ENCODE measurements at places on chromosomes 12 and 14. TPM values are rescaled to one million over a fixed set of nuclear protein-coding genes. Genes with fewer than 3 reads are reported as not detected.

- peaks cover 18% of the 10 kb centered on the region for H3K4me1 ChIP-seq
- DNase-seq: no peak
- H3K27ac ChIP-seq: peak overlapping the region; percentile 63
- no peak overlapping the region for H3K4me3 ChIP-seq
- no peaks in the 10 kb centered on the region for H3K36me3 ChIP-seq
Observed at GRCh38 chr14:95496690-95497259, 19.7 kb downstream of the SYNE3 start.

GRCh38 chr12:5969156-5969973, 24.3 kb upstream of the ANO2 start:
- H3K4me3 ChIP-seq: no peak overlapping the region
- peaks cover 6% of the 10 kb centered on the region for H3K27me3 ChIP-seq
- H3K27ac ChIP-seq: no peak overlapping the region
- DNase-seq: no peak
- no peaks in the 10 kb centered on the region for H3K36me3 ChIP-seq

DNA sequence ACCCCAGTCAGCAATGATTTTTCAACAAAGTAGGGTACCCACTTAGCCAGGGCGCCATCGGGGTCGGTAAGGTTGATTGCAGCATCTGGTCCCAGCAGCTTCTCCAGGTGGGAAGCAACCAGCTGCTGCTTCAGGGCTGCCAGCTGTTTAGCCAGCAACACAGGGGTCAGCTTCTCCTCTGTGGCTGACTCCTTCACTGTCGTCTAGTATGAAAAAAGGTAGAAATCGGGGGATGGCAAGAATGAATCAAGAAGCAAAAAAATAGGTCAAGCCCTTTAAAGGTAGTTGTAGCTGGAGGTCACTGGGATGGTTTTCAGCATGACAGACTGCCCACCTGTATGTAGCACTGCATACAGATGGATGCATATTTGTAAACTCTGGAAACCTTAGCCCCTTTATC, 11.6 kb downstream of the MBD6 start:
- H3K36me3 ChIP-seq: peaks cover 19% of the 10 kb centered on the region
- H3K4me3 ChIP-seq: no peak overlapping the region
- peaks cover 35% of the 10 kb centered on the region for H3K4me1 ChIP-seq
- DNase-seq: no peak
- H3K27ac ChIP-seq: peak overlapping the region; percentile 87

DNA sequence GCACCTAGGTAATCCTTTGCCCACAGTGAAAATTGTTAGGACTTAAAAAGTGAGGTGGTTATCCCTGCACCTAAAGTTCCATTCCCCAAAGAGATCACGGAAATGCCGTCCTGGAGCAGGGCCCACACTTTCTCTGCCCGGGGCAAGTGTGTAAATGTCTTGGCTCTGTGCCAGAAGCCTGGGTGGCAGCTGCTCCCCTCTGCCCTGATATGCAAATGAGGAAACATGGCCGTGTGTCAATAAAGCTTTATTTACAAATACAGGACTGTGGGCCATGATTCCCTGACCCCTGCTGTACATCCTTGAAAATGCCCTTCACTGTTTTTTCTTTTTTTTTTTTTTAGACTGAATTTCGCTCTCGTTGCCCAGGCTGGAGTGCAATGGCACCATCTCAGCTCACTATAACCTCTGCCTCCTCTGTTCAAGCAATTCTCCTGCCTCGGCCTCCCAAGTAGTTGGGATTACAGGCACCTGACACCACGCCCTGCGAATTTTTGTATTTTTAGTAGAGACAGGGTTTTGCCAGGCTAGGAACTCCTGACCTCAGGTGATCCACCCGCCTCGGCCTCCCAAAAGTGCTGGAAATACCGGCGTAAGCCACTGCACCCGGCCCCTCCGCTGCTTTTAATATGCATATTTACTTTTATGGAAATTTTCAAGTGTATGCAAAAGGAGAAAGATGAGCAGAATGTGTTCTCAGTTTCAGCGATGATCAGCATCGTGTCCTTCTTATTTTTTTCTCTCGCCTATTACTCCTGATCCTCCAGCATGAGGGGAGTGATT, 75.5 kb downstream of the GALNT9 start:
- no peak for DNase-seq
- H3K27ac ChIP-seq: peak overlapping the region; percentile 87
- peaks cover 25% of the 10 kb centered on the region for H3K4me1 ChIP-seq
- H3K36me3 ChIP-seq: no peaks in the 10 kb centered on the region

GRCh38 chr14:101207897-101208296, 304.4 kb upstream of the RTL1 start:
- DNase-seq: no peak
- H3K27me3 ChIP-seq: peaks cover 3% of the 10 kb centered on the region
- no peak overlapping the region for H3K27ac ChIP-seq
- peaks cover 24% of the 10 kb centered on the region for H3K36me3 ChIP-seq
- no peaks in the 10 kb centered on the region for H3K4me1 ChIP-seq

DNA sequence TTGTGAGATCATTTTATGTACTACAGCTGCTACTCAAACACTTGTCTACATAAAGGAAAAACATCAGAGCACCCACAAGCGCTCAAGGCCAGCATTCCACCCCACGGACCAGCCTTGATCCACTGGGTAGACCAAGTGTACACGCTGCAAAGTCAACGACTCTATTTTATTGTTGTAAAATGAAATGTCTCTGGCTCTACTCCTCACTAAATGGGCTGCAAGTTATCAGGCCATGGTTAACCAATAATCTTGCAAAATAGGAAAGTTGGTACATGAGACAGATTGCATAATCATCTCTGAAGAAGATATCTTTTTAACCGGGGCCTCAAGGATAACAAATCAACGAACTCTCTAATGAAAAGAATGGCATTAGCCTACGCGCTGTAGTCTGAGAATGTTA, 69.9 kb upstream of the FOXN3 start:
- H3K4me3 ChIP-seq: no peak overlapping the region
- H3K4me1 ChIP-seq: peaks cover 33% of the 10 kb centered on the region
- no peak overlapping the region for H3K27ac ChIP-seq
- H3K27me3 ChIP-seq: peaks cover 5% of the 10 kb centered on the region

GRCh38 chr12:91072931-91073330, 15.1 kb upstream of the KERA start:
- DNase-seq: no peak
- peaks cover 5% of the 10 kb centered on the region for H3K4me1 ChIP-seq
- no peaks in the 10 kb centered on the region for H3K27me3 ChIP-seq
- no peak overlapping the region for H3K27ac ChIP-seq
- no peaks in the 10 kb centered on the region for H3K36me3 ChIP-seq

GRCh38 chr12:122835750-122836026, 431 bp downstream of the HIP1R start:
- DNase-seq: no peak
- H3K27me3 ChIP-seq: peaks cover 18% of the 10 kb centered on the region
- H3K4me1 ChIP-seq: peaks cover 15% of the 10 kb centered on the region

DNA sequence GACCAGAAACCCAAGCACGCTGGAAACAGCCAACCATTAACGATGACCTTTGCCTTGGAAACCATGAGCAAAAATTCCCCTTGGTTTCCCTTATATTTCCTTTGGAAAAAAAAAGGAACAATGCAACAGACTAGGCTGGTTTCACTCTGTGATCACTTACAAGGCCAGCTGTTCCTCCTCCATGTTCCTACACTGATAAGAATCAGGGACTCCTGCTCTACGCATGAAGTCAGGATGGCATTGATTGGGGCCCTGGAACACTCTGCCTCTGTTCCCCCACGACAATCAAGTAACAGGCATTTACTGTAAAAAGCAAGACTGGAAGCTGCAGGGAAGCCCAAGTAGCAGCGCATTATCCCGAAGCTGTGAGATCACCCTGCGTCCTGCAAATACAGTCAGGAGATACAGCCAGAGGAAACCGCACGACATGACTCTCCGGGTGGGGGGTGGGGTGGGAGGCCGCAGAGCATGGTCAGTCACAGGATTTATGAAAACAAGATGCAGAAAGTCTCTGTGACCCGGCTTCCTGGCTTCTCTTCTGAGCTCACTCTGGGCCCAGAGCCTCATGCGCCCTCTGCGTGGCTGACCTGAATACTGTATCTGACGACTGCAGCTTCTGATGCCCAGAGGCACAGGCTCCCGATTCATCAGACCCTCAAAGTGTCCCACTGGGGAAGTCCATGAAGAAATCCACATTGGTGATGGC, 31.1 kb downstream of the SSH1 start:
- peaks cover 54% of the 10 kb centered on the region for H3K4me1 ChIP-seq
- peak overlapping the region; percentile 45 for H3K4me3 ChIP-seq
- no peak for DNase-seq
- peaks cover 4% of the 10 kb centered on the region for H3K27me3 ChIP-seq
- H3K27ac ChIP-seq: peak overlapping the region; percentile 93

- H3K4me1 ChIP-seq: peaks cover 24% of the 10 kb centered on the region
- H3K27ac ChIP-seq: no peak overlapping the region
- H3K27me3 ChIP-seq: peaks cover 7% of the 10 kb centered on the region
- H3K4me3 ChIP-seq: no peak overlapping the region
Observed at GRCh38 chr12:113645603-113646002, 173.9 kb upstream of the LHX5 start.

GRCh38 chr12:79451978-79452377, 238.8 kb downstream of the PAWR start:
- H3K27ac ChIP-seq: peak overlapping the region; percentile 67
- no peaks in the 10 kb centered on the region for H3K27me3 ChIP-seq
- no peaks in the 10 kb centered on the region for H3K4me1 ChIP-seq
- H3K36me3 ChIP-seq: no peaks in the 10 kb centered on the region

GRCh38 chr12:86241600-86241999, 14.6 kb downstream of the MGAT4C start:
- DNase-seq: no peak
- no peaks in the 10 kb centered on the region for H3K36me3 ChIP-seq
- H3K4me1 ChIP-seq: no peaks in the 10 kb centered on the region
- no peak overlapping the region for H3K27ac ChIP-seq
- H3K4me3 ChIP-seq: no peak overlapping the region

DNA sequence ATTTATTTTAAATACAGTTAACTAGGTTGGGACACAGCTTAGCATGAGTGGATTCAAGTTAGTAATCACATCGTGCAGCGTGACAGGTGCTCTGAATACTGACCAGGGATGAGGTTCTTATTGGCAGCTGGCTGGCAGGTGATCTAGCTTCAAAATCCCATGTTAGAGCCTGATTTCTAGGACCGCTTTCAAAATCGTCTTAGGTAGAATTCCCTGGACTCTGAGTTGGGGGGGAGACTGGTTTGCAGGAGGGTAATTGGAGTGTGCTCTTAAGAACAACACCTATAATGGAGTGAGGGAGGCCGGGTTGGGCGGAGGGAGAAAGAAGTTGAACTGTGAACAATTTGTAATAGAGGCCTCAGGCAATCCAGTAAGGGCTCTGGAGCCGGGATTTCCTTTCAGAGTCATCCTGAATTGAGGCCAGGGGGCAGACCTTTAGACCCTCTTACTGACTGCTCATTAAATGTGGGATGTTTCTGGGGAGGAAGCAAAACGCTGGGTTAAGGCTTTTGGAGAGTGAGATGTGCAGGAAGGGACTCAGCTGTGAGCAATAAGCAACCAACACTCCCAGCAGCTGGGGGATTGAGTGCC, 874 bp upstream of the YARS2 start:
- peaks cover 4% of the 10 kb centered on the region for H3K27me3 ChIP-seq
- peak overlapping the region; percentile 79 for H3K27ac ChIP-seq
- peaks cover 10% of the 10 kb centered on the region for H3K4me1 ChIP-seq

- H3K36me3 ChIP-seq: no peaks in the 10 kb centered on the region
- H3K27me3 ChIP-seq: peaks cover 11% of the 10 kb centered on the region
- DNase-seq: peak; percentile 82
- H3K4me3 ChIP-seq: no peak overlapping the region
- peak overlapping the region; percentile 59 for H3K27ac ChIP-seq
- peaks cover 15% of the 10 kb centered on the region for H3K4me1 ChIP-seq
Observed at GRCh38 chr14:74905595-74906142, 17.4 kb downstream of the RPS6KL1 start.

DNA sequence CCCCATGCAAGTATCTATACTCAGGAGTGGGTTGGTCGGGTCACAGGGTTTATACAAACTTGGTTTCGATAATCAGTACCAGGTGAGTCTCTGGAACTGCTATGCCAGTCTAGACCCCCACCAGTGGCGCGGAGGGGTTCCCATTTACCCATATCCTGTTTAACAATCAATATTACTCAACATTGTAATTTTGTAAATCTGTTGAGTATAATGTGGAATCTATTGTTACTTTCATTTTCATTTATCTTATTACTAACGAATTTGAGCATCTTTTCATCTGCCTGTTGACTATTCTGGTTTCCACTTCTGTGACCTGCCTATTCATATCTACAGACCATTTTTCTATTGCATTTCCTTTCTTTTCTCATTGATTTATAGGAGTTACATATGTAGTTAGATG, 275.2 kb upstream of the CRY1 start:
- no peaks in the 10 kb centered on the region for H3K27me3 ChIP-seq
- no peaks in the 10 kb centered on the region for H3K4me1 ChIP-seq
- H3K27ac ChIP-seq: no peak overlapping the region

DNA sequence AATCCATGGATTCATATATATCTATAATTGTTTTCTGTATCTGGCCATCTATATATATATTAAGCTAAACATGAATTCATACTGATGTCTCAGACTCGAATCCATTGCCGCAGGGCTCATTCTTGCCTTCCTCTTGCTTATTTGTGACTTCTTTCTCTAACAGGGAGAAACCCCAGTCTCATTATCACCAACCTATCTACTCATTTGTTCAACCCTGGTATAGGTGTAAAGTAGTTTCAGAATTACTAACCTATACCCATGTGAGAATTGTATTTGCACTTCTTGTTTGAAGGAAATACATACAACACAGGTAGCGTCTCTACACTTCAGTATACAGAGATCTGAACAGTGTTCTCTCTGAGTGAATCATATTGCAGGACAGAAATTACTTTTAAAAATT, 77.7 kb downstream of the PTPN11 start:
- no peaks in the 10 kb centered on the region for H3K36me3 ChIP-seq
- peaks cover 2% of the 10 kb centered on the region for H3K27me3 ChIP-seq
- H3K4me3 ChIP-seq: no peak overlapping the region
- no peak overlapping the region for H3K27ac ChIP-seq
- no peak for DNase-seq

EIF2B2 gene
- 39.6 TPM for total RNA-seq

MAP3K9 gene
- 20.0 TPM for total RNA-seq

IFNG-AS1 gene
- total RNA-seq: not detected

KLRF2 gene
- total RNA-seq: not detected

FOXN4 gene
- total RNA-seq: 0.61 TPM

SLC7A7 gene
- 1.7 TPM for total RNA-seq

TEX52 gene
- not detected for total RNA-seq

NANOG gene
- total RNA-seq: 1.3 TPM

Measured in glutamatergic neuron (in vitro differentiated cells).